Foreskin keratinocyte (primary cell): ENCODE measurements at places on chromosomes 2 and 18. TPM values are rescaled to one million over a fixed set of nuclear protein-coding genes. Genes with fewer than 3 reads are reported as not detected.

SGO2 gene
- 17.7 and 21.6 TPM in 2 replicates for total RNA-seq

BUB1 gene
- total RNA-seq = 45.3 and 55.9 TPM in 2 replicates

CD302 gene
- 1.2 and 1.3 TPM in 2 replicates for total RNA-seq

FHOD3 gene
- 12.7 and 13.9 TPM in 2 replicates for total RNA-seq

CFAP210 gene
- not detected in 2 replicates for total RNA-seq

ALLC gene
- total RNA-seq = not detected in 2 replicates

TUBA3E gene
- total RNA-seq = not detected in 2 replicates

DLX2 gene
- total RNA-seq = 1.1 and 1.4 TPM in 2 replicates

KCNG2 gene
- total RNA-seq = not detected in 2 replicates

IL1B gene
- total RNA-seq = 84.8 and 98.9 TPM in 2 replicates

- DNase-seq = no peak
Measured at GRCh38 chr2:203756161-203756560, 49.7 kb downstream of the CD28 start.

- DNase-seq = no peak
Measured at GRCh38 chr2:218161644-218162043, 5.1 kb downstream of the CXCR1 start.

DNA sequence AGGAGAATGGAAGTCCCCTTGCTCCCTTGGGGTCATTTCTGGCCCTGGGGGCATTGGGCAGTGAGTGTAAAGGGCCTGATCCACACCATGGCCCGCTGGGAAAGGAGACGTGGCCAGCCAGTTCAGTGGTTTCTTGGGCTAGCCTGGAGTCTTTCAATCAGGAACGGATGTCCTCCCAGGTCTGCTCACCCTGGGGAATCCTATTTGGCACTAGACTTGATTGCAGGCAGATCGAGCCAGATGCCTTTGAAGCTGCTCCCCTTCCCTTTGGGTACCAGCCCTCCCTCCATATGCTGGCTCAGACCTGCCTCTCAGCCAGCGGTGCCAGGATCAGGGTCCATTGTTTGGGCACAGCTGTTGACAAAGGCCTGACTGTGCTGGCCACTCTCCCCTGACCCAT is 11.0 kb downstream of the FBLN7 start:
- no peak for DNase-seq

DNA sequence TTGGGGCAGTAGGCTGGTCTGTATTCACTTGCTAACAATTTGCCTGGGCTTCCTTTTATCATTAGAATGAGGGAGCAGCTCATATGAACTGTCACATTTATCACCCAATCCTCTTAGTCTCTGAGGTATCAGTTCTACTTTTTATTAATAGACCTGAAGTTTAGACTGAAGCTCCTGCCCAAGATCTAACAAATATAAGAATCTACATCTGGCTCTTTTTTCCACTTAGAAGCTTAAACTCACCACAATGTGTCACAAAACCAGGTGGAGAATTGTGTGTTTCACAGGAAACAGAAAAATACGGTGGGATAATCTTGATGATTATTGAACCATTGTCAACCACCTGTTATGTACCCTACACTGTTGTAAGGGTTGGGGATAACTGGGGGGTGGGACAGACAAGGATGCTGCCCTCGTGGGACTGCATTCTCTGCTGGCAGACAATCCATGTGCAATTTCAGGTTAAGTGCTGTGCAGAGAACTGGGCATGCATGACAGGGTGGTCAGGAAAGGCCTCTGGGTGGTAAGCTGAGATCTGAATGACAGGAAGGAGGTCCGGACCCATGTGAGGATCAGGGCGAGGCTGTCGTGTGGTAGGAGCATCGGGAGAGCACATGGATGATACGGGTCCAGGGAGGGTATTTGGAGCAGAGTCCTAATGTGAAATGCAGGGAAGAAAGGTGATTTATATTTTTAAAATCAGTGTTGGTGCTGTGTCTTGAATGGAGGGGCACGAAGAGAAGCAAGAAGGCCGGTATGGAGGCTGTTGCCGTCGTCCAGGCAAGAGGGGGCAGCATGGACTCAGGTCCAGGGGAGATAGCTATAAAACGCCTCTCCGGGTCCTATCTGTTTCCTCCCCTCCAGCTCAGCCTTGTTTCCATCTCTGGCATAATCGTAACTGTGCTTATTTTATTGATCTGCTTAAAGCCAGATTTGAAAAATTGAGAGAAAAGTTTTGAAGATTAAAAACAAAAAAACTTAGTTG is 17.6 kb downstream of the MYL12B start:
- no peak for DNase-seq

- DNase-seq = no peak
Measured at GRCh38 chr2:217440000-217440399, 562.8 kb downstream of the TNS1 start.

DNA sequence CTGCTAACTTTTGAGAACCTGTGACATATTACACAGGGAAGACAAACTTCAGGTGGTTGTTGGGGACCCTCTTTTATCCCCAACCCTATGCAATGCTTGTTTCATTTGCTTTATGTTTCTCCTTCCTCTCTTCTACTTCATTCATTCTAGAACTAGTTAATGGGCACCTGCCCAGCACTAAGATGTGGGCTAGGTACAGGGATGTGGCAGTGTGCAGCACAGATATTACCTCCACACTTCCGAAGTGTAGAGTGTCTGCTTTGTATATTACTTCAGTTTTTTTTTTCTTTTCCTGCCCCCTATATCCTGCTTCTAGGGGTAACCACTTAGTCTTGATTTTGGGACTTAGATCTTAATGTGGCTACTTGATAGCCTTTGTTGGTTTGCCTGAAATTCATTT is 35.1 kb downstream of the CD28 start:
- DNase-seq = no peak

- no peak for DNase-seq
Measured at GRCh38 chr2:239429473-239430350, 28.9 kb upstream of the HDAC4 start.

- no peak for DNase-seq
Measured at GRCh38 chr2:32719430-32719829, 91.6 kb downstream of the TTC27 start.

DNA sequence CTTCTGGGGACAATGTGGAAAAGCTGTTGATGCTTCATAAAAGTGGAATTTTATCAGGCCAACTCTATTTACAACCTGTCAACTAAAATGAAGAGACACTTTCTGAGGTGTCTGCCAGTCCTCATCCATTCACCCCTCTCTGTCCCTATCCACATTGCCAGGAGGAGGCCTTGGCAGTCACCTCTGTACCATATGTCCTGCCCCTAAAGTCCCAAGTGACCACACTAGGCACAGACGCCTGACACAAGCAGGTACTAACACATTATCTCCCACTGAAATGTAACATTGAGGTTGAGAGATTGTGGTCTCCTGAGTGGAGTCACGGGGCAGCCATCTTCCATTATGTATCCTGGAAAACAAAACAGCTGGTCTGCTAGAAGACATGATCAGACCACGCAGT is 71.4 kb downstream of the OSBPL1A start:
- no peak for DNase-seq

GRCh38 chr18:21997207-21998143 is 171.9 kb upstream of the GATA6 start:
- no peak for DNase-seq

DNA sequence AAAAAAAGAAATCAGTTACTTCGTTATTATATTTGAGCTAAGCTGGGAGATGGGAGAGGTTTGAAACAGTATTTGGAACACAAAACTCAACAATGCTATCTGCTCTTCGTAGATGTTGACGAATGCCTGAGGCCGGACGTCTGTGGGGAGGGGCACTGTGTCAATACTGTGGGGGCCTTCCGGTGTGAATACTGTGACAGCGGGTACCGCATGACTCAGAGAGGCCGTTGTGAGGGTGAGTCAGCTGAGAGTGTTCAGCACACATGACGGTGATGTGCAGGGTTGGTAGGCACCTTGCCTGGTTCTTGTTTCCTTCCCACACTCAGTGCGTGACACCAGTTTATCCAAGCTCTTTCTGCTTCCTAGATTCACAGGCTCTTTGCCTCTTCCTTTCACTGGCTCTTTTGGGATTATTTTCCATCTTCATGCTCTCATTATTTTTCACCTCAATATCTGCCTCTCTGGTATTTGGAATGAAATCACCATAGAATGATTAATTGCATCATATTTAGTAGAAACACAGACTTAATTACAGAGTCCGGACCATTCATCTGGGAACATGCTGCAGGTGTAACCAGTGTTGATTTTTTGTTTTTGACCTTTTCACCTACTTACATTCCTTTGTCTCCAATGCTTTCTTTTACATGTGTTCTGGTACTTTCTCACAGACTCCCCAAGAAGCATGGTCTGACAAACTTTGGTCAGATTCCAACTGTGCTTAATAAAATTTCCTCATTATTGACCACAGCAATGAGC is 200.6 kb upstream of the RASGRP3 start:
- DNase-seq = peak; percentile 67

DNA sequence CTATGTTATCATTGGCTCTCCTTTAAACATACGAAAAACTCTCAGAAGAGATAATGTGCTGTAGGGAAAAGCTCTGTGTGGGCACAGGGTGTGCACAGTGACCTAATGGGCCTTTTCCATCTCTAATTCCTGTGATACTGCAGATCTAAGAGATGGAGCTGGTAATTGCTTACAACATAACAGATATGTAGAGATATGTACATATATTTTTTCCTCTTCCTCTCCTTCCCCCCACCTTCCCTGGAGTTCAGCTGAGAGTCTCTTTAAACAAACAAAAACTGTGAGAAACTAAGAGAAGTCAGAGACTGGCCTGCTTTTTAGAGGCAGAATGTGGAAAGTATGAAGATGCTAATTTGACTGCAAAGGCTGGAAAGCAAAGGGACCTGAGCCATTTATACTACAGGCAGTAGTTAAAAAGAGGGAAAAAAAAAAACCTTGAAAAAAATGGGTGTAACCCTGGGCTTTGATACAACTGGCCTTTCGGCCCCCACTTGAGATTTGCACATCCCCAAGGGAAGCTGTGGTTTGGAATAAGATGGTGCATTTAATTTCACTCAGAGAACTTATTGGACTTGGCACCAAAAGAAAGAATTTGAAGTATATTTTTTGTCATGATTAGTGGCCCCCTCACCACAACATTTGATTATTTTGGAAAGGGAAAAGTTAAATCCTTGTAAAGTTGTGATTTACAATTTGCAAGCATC is 502.2 kb upstream of the ZEB2 start:
- no peak for DNase-seq

GRCh38 chr2:163348857-163349380 is 386.9 kb downstream of the FIGN start:
- DNase-seq = no peak

GRCh38 chr2:2229626-2230432 is 101.2 kb downstream of the MYT1L start:
- no peak for DNase-seq

- peak; percentile 18 for DNase-seq
Measured at GRCh38 chr2:207073801-207074678, 91.7 kb downstream of the KLF7 start.

- peak; percentile 23 for DNase-seq
Measured at GRCh38 chr2:53505826-53506225, 261.8 kb upstream of the CHAC2 start.

DNA sequence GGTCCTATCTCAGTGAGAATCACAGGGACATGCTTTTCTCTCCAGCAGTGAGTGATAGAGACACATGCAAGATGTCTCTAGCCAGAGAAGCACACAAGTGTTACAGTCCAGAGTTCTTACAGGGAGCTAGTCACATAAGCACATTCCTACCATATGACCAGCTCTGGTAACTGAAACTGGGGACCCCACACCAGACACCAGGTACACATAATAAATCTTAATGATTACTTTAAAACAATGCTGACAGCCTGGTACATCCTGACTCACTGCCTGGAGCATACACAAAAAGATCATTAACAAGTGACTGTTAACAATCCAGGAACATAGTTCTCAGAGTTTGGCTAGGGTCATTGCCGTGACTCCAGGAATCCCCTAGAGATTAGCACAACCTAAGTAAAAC is 53.6 kb downstream of the GALNT1 start:
- peak; percentile 67 for DNase-seq

- DNase-seq = no peak
Measured at GRCh38 chr2:207115715-207116364, 49.9 kb downstream of the KLF7 start.
